ENCODE measurements at places on chromosomes 12 and 14.

- no peak for DNase-seq
Observed at GRCh38 chr12:120397824-120398540, 29.0 kb upstream of the MSI1 start.

GRCh38 chr14:101082436-101083384 is 179.2 kb upstream of the RTL1 start:
- no peak for DNase-seq

DNA sequence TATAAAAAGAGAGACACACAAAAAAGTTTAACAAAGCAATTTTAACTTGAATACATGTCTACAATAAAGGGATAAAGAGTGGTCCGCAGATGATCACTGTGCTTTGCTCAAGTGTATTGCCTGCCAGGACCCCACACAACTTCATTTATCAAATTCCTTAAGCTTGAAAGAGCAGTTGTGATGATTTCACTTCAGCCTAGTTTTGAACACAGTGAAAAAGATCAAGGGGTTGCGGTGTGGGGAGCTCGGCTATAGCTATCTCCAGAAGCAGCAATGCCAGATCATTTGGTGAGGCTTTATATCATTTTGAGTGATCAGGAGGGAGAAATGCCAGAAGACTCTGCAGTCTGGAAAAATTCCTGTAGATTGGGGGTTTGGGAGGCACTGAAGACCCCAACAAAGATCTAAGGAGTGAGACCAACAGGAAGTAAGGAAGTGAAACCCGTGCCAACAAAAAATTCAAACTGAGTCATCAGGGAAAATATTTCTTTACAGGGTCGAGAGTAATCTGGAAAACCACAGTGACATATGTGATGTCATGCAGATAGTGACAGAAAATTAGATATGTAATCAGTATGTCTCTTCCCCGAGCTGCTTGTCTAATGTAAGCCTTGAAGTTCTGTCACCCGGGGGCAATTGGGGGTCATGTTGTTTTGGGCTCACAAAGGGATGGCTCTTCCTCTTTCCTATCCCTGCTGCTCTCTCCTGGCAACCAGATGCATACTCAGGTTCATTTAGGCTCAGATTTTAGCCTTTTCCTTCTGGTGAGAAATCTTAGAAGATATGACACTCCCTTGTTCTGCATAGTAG is 221.8 kb downstream of the MSRB3 start:
- DNase-seq: no peak

DNA sequence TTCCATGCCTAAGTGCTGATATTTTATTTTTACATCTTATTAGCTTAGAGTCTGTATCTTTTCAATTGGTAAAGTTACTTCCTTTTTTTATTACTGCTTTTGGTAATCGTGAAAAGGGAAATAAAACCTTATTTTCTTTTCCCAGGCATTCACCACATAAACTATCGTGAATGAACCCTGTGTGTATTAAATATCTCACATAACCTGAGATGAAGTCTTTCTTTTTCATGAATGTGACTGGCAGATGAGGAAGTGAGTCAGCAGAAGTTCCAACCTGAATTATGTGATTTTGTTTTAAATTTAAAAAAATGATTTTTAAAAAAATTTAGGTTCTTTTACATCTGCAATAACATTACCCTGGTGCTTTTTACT is 26.0 kb downstream of the MYBPC1 start:
- DNase-seq: no peak

DNA sequence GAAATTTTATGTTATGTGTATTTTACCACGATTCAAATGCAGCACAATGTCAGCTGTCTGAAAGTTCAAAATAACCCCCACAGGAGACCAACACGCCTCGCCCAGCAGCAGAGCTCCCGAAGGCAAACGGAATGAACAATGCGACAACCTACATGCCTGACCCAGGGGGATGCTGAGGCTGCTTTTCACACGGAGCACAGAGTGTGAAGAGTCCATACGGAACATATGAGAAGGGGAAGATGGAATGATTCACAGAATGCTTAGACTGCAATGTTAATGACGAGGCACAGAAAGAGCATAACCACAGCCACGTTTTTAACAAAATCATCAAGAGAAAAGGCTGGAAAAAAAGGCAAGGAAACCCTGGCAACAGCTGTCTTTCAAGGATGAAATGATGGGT is 22.6 kb downstream of the ZFYVE21 start:
- no peak for DNase-seq

DNA sequence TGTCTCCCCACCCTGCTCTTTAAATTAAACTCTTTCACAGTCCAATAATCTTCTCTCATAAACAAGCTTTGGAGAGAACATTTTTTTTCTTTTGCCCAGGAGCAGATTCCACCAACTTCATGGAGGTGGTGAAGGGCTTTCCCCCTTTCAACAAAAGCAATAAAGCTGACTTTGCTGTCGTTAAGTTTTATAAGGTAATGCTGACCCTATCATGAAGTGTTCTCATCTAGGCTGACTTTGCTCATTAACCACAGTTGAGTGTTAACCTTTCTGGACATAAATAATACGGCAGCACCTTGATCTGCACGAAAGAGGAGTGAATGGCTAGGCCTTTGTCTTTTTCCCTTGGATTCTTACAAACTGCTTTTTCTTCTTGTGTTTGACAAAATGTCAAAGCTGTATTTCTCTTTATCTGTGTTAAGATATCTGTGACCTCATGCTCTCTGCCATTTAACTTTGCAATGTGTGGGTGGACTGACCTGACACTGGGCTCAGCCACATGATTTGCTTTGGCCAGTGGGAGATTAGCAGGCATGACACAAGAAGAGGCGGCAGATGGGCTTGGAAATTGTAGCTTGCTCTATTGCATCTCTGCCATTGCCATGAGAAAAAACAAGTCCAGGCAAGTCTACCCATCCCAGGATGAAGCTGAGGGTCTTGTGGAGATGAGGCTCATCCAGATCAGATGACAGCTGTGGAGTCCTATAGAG is 470.9 kb upstream of the CCDC196 start:
- DNase-seq: peak; percentile 69

- DNase-seq: no peak
Observed at GRCh38 chr14:74960736-74961135, 5.3 kb upstream of the PGF start.

GRCh38 chr12:54011665-54012532 is 3.1 kb downstream of the HOXC8 start:
- DNase-seq: no peak

DNA sequence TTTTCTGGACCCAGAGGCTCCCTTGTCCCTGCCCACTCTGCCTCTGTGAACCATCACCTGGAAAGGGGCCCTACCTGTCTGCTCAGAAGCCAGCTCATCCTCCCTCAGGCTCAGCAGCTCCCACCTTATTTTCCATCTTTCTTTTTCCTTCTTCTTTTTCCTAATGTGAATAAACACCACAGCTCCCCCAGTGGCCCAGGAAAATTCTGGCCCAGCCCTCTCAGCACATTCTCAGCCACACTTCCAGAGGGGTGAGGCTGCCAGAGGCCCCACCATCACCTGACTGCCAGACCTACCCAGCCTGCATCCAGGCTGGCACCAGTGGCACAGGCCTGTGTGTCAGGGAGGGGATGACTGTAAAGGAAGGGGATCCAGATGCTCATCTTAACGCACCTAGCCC is 23.0 kb downstream of the ZFHX2 start:
- no peak for DNase-seq

- DNase-seq: no peak
Observed at GRCh38 chr14:65259000-65259399, 153.5 kb upstream of the FUT8 start.

- no peak for DNase-seq
Observed at GRCh38 chr12:57874166-57875108, 27.9 kb upstream of the CTDSP2 start.

DNA sequence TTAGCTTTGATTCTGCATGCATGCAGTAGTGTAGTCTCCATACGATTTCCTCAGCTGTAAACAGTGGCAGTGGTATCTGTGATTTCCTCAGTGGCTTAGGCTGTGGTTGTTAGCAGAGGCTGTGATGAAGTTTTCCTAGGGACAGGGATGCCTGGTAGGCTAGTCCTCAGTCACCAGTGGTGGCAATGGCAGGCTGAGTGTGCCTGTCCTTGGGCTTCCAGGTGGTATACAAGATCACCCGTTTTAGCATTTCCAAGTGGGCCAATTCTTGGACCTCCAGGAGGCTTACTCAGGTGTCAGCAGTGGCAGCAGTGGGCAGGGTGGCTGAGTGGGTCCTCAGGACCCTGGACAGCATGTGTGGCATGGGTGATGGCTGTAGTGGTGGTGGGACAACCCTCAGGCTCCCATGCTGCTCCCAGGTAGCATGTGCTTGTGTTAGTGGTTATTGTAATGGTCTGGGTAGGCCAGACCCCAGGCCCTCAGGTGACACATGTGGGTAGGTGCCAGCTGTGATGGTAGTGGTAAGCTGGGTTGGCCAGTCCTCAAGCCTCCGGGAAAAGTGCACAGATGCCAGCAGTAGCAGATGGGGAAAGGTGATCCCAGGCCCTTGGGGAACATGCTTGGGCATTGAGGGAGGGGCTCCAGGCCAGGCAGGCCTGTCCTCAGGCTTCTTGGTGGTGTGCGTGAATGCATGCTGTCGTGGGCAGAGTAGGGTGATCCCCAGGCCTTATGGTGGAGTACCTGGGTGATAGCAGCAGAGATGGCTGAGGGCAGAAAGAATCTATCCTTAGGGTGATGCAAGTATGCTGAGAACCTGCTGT is 146.5 kb downstream of the PAPOLA start:
- DNase-seq: no peak

- DNase-seq: no peak
Observed at GRCh38 chr14:34072921-34073320, 122.0 kb upstream of the EGLN3 start.

DNA sequence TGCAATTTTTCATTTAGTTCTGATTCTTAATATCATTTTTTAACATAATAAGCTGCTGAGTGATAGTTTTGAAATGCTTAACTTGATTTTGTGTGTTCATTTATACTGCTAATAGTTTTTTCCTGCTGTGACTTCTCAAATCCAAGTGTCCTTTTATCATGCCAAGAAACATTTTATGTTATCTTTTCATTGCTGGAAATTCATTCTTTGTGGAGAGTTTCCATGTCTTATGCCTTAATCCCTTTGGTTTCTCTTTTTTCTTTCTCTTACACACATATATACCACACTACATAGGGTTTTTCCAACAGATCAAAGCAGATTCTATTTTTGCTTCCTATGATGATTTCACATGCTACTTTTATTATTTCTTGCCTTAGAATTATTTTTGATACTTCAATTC is 981.1 kb downstream of the SLC6A15 start:
- DNase-seq: peak; percentile 15

GRCh38 chr14:74257078-74257940 is 18.1 kb downstream of the VSX2 start:
- DNase-seq: peak; percentile 51

GRCh38 chr12:130592641-130593040 is 123.5 kb downstream of the RIMBP2 start:
- no peak for DNase-seq

DNA sequence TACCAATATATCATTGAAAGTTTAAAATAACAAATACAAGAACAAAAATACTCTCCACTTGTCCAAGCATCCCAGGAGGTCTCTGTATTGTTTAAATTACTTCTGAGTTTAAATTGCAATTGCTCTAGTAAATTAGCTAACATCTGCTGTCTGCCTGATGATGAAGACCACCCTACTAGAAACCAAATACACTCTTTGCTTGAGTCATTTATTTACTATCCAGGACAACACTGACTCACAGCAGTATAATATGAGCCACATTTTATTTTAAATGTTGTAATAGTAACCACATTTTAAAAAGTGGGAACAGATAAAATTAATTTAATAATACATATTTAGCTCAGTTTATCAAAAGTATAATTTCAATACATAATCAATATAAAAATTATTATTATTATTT is 62.9 kb upstream of the EEA1 start:
- no peak for DNase-seq

DNA sequence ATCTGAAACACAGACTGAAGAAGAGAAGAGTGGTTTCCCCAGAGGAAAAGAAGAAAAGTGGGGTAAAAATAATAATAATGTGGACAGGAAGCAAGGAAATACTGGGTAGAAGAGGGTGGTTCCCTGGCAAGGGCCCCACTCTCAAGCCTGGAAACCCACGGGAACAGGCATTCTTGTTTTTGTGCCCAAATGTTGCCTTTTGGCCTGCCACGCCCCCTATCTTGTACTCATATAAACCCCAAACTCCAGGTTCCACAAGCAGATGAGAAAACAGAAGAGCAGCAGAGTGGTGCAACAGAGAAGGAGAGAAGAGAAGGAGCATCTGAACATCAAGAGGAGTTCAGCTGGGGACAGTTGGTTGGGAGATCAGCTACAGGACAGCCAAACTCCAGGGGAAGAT is 51.2 kb downstream of the NDUFA12 start:
- no peak for DNase-seq

DNA sequence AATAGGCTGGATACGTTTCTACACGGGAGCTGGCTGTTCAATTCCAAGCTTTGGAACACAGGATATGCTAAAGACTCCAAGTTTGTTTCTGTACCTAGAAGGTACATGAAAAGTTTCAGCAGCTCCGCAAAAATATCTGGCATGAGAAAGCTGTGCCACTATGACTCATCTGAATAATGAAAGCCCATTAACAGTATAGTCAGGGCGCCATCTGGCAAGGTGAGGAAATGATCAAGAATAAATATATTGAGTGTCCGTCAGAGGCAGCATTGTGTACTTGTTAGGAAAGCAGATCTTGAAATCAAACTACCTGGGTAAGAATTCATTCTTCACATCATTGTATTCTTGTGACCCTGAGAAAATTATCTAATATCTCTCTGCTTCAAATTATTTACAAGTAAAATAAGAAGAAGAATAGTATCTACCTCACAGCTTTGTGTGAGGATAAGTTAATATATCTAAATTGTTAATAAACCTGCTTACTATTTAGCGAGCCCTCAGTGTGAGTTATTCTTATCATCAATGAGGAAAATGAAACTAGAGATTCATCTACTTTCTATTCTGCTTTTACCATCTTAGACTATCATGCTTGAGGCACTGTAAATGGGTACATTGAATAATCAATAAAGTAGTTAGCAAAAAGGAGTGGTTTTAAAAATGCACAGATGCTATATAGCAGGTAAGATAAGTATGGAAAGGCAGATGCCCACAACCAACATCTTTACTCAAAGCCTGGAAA is 53.5 kb downstream of the FSCB start:
- DNase-seq: peak; percentile 64

- no peak for DNase-seq
Observed at GRCh38 chr12:28882444-28882843, 266.6 kb upstream of the FAR2 start.

GRCh38 chr14:63662776-63663175 is 21.1 kb upstream of the WDR89 start:
- DNase-seq: no peak

GRCh38 chr12:53205747-53206419 is 1.2 kb downstream of the ITGB7 start:
- DNase-seq: no peak

GRCh38 chr12:77924703-77925102 is 94.0 kb downstream of the NAV3 start:
- DNase-seq: no peak

- peak; percentile 3 for DNase-seq
Observed at GRCh38 chr14:105944632-105945610, 418.5 kb downstream of the TMEM121 start.

All from NCI-H446 treated with DMSO at 0.1 percent for 48 hours (cell line).